Activated T-helper 9 cell treated with anti-CD3 and anti-CD28 coated beads, Interleukin-2, amount 50 U/mL, for 16 hours (primary cell): ENCODE measurements at places on chromosomes 7 and 10.

GRCh38 chr10:43946445-43946844, 297.8 kb upstream of the ZNF32 start:
- DNase-seq, result no peak

DNA sequence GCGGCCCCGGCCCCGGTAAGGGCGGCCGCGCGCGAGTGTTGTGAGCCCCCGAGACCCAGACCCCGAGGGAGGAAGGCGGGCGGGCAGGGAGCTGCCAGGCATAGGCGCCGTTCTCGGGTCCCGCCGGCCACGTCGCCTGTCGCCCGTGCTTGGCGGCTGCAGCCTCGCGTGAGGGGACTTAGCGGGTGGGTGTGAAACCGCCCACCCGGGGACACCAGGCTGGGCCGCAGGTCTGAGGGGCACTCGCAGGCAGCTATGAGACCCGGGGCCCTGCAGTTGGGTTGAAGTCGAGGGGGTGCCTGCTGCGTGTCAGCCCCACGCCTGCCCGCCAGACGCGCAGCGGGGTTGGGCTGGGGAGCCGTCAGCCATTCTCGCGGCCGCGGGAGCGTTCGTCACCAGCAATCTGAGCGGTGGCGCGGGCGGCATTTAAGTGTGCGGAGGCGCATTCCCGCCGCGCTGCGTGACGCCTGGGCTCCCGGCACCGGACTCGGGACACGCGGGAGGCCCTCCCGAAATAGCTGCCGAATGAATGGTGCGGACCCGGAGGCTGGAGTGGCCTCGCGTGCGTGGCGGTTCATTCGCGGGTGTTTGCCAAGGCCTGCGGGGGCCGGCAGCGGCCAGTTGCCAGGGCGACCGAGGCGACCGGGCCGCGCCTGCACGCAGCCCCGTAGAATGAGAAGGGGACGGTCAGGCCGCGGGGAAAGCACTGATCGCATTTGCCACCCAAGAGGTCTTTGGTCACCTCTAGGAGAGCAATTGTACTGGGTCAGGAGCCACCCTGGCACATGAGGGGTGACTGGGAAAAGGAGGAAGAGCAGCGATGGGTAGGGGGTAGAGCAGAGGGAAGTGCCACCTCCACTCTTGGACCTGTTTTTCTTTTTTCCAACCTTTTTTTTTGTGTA, 750 bp downstream of the ZNF398 start:
- DNase-seq, result peak; percentile 57

GRCh38 chr7:142468871-142469665, 211.2 kb upstream of the PRSS58 start:
- DNase-seq, result no peak

GRCh38 chr7:137999496-138000080, 2.3 kb downstream of the CREB3L2 start:
- no peak for DNase-seq

DNA sequence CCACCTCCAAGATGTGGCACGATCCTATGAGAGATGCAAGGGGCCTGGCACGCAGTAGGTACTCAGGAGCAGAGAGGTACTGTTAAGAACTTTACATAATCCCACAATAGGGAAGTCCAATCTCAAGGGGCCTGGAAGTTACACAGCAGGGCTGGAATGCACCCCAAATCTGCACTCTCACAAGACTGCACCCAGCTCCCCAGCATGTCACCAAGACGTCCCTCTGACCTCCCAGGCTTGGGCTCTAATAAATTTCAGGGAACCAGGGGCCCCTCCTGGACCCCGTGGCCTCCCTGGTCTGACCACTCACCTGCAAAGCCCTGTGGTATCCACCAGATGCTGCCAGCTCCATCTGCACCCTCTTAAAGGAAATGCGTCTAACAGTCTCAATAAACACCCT, 94.9 kb downstream of the OAT start:
- DNase-seq, result no peak
